ENCODE measurements at places on chromosomes 6 and 20.

DNA sequence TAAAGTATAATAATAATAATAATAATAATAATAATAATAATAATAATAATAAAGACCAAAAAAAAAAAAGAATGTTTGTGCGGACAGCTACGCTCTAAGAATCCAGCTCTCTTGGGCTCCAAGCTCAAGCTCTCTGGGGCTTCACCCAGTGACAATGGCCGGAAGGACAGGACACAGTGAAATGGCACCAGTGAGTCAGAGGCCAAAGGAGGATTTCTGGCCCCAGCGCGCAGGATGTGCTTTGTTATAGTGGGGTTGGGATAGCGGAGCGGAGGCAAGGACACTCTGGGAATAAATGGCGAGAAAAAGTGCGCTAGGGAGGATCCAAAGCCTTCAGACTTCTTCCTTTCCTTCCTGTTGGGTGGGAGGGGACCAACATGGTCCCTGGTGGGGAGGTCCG lies 38.2 kb downstream of the HLA-A start:
- no peak for DNase-seq

GRCh38 chr6:43665376-43665775 lies 20.5 kb downstream of the RSPH9 start:
- no peak for DNase-seq

- no peak for DNase-seq
Measured at GRCh38 chr6:115612796-115613479, 447.8 kb downstream of the FRK start.

GRCh38 chr6:137297887-137298286 lies 78.7 kb upstream of the IFNGR1 start:
- no peak for DNase-seq

DNA sequence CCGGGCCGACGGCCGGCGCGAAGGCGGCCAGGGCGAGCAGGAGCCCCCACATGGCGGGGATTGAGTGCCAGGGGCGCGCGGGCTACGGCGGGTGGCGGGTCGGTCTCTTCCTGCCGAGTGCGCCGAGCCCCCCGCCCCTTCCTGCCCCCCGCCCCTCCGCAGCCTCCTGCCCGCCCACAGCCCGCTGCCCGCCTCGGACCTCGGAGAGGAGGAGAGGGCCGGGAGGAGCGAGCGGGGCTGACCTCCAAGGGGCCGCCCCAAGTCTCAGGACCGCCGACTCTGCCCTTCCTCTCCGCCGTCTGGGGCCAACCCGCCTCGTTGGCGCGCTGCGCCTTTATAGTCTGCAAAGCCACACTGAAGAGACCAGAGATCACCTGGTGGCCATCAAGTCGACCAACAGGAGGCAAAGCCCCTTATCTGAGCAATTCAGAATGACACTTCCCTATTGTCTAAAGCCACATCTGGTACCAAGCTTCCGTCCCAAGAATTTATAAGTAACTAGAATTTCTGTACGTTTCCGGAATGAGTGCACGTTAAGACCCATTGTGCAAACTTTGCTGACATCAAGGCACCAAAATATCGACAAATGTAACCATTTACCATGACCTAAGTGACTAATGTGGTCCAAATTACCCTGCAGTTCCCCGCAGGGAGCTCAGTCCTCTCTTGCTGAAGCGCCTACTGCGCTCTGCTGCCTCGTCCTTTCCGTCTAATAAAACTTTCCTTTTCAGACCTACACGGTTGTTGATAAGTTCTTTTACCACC lies at the start of gene CPXM1:
Gene CPXM1, minus strand, starts transcription at position 107 of the 765 bp plus-strand sequence. Its CDS starts 55 bp downstream, at position 52.
- DNase-seq = no peak

- DNase-seq = no peak
Measured at GRCh38 chr20:8161264-8162071, 29.4 kb downstream of the PLCB1 start.

DNA sequence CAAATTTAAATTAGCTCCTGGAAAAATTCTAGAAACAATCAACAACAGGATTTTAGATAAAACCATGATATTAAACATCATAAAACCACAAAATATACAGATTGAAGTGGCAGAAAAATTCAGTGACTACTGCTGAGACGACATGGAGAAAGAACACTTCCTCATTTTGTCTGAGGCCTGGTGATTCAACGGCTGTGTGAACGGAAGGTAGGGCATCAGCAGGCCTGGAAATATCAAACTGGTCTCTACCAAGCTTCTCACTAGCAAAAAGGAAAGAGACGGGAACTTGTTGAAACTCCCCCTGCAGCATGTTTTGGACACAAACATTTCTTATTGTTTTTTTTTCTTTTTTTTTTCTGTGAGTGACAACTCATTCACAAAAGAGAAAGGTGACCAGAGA lies 58.0 kb upstream of the AHI1 start:
- DNase-seq = no peak

- no peak for DNase-seq
Measured at GRCh38 chr6:160917572-160917971, 74.0 kb upstream of the MAP3K4 start.

- DNase-seq = peak; percentile 12
Measured at GRCh38 chr6:18387061-18387721, at the start of gene RNF144B. Gene RNF144B (plus strand): TSS chr6:18387350. CDS start chr6:18399535, 12,185 bp downstream.

GRCh38 chr6:150895928-150896632 lies 30.6 kb downstream of the MTHFD1L start:
- no peak for DNase-seq

GRCh38 chr20:17885544-17885943 lies 83.0 kb downstream of the SNX5 start:
- DNase-seq = no peak

DNA sequence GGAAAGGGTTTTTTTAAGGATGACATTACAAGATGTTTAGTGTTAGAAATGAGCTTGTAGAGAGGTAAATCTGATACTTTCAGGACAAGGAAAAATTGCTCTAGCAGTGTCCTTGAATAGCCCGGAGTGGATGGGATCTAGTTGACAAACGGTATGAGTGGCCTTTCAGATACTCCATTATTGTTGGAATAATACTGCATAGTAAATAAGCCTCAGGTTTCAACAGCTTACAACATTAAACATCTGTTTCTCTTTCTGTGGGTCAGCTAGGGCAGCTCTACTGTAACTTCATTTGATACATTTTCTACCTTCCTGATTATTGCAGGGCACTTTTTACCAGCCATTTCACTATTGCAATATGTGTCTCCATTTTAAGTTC lies 118.0 kb downstream of the B3GAT2 start:
- DNase-seq = no peak

- peak; percentile 75 for DNase-seq
Measured at GRCh38 chr20:62776692-62777527, 19.4 kb upstream of the MRGBP start.

GRCh38 chr20:57851025-57851682 lies 141.3 kb upstream of the PMEPA1 start:
- DNase-seq = no peak

GRCh38 chr20:59403261-59403961 lies 103.0 kb downstream of the EDN3 start:
- peak; percentile 74 for DNase-seq

DNA sequence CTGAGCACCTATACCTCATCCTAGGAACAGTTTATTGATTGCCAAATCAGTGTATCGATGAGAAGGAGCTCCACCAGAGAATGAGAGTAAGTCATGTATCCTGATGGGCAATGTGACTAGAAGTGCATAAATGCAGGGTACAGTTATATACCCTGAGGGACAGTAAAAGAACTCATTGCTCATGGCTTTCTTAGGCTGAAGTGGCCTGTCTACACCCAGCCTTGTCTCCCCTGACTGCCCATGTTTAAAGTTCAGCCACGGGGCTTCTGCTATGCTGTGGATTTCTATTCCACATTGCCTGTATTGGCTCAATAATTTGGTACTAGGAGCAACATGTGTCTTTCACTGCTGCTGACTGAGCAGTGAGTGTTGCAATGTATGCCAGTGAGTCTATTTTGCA lies 400.4 kb upstream of the IMPG1 start:
- DNase-seq = no peak

Measured in GM12892 (cell line).